ENCODE measurements at places on chromosomes 7 and 10.

GRCh38 chr7:158264881-158265742 is 322.5 kb downstream of the PTPRN2 start:
- no peak for DNase-seq

GRCh38 chr7:78435355-78435754 is 636.8 kb downstream of the PHTF2 start:
- no peak for DNase-seq

GRCh38 chr7:93897680-93898079 is 7.1 kb upstream of the TFPI2 start:
- DNase-seq: no peak

DNA sequence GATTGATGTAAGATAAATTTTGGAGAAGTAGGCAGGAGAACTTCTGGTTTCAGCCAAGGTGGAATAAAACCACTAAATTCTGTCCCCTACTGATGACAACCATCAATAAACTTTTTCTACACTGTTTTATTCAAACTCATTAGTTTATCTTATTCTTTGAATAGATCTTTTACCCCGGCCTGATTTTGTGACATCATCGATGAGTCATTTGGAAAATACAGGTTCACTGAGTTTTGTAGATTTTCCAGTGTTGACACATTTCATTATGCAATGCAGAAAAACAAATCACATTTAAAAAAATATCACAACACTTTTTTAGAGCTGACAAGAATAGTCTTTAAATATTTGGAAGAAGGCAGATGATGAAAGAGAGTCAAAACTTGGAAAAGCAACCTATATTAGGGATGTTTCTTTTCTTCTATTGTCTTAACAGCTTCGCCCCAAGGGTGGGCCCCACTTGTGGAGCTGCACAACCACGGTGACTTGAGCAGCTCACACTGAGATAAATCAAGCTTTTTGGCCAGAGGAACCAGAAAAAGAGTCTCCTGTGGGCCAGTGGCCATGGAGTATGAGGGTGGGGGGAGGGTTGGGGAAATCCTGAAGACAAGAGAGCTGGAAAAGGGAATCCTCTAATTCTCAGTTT is 112.8 kb downstream of the PTEN start:
- DNase-seq: peak; percentile 7

GRCh38 chr10:117818721-117819120 is 228.0 kb downstream of the RAB11FIP2 start:
- DNase-seq: peak; percentile 6

DNA sequence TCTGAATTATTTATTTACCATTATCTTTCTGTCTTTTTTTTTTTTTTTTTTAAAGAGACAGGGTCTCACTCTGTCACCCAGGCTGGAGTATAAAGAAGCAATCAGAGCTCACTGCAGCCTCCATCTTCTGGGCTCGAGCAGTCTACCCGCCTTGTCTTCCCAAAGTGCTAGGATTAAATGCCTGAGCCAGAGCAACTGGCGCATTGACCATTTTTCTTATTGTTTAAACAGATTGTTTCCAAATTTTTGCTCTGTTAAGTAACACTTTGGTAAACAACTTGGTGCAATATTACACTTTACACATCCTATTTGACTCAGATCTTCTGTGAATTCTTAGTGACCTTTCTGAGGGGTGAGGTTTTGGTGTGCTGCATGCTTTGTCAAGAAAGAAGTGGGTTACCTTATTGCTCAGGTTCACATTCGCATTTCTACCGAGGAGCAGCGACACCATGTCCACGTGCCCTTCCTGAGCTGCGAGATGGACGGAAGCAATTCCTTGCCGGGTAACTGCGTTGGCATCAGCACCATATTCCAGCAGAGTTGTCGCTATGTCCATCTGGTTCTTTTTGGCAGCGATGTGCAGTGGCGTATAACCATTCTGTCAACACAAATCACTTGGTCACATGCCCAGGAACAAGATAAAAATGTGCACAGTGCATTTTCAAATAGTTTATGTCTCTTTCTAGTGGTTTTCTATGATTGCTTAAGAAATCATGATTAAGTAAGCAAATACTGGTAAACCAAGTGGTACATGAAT is 203.2 kb downstream of the ANK3 start:
- no peak for DNase-seq

DNA sequence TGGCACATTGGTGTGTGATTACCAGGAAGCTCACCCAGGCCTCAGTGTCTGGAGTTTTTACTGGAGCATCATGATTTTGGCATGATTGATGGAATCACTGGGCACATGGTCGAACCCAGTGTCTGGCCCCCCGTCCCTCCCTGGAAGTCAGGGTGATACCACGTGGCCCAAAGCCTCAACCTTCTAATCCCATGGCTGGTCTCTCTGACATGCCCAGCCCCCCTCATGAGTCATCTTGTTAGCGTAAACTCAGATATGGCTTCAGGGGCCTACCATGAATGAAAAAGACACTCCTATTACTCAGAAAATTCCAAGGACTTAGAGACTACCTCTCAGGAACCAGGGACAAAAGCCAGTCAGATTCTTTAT is 109.3 kb downstream of the GRK5 start:
- peak; percentile 92 for DNase-seq

DNA sequence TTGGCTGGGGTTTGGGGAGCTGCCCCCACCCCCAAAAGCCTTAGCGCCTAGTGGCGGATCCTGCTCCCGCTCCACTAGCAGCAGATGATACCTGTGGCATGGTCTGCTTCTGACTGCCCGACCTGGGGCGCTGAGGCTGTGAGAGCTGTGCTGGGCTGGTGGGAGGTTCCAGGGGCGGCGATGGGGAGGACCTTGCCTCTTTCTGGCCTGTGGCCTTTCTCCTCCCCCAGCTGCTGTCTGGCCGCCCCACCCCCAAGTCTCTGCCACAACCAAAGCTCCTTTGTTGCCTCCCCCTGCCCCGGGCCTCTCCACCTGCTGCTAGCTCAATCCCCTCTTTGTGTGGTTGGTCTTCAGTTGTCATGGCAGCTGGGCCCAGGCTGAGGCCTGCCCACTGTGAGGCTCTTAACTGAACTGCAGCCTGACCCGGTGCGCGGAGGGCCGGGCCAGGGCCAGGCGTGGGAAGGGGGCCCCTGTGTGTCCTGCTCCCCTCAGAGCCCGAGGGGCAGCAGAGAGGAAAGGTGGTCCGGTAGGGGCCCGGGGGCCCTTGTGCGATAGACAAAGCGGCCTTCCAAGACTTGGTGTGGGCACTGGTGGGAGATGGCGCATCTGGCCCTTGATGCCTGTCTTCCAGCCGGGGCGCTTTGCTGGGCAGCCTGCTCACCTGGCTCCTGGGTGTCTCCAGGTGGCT is 4.7 kb downstream of the ZNF775 start:
- DNase-seq: no peak

DNA sequence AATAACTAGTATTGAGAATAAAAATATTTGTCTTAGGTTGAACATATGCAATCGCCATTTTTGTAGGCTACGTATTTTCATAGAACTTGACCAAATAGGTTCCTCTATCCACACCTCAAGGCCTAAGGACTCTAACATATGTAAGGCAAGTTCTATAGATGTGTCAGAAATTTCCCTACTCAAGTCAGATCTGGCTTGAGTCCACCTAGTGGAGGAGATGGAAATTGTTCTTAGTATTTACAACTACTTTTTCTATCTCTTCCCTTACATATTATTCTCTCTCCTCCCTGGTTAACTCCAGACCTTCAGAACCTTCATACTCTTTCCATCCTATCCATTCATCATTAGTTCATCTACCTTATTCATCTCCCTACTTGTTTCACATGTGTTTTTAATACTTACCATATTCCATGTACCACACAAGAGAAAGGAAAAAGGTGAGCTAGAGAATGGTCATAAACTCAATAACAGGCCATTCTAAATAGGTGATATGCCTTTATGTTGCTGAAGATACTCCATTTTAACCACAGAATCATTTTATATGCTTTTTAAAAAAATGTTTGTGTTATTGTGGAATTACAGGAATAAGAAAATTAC is 174.5 kb upstream of the HDAC9 start:
- peak; percentile 47 for DNase-seq

GRCh38 chr7:65216469-65216868 is 157.2 kb upstream of the ZNF92 start:
- DNase-seq: peak; percentile 14

All from fibroblast of skin of right quadriceps (primary cell).